ENCODE measurements at places on chromosomes 3 and 15.

DNA sequence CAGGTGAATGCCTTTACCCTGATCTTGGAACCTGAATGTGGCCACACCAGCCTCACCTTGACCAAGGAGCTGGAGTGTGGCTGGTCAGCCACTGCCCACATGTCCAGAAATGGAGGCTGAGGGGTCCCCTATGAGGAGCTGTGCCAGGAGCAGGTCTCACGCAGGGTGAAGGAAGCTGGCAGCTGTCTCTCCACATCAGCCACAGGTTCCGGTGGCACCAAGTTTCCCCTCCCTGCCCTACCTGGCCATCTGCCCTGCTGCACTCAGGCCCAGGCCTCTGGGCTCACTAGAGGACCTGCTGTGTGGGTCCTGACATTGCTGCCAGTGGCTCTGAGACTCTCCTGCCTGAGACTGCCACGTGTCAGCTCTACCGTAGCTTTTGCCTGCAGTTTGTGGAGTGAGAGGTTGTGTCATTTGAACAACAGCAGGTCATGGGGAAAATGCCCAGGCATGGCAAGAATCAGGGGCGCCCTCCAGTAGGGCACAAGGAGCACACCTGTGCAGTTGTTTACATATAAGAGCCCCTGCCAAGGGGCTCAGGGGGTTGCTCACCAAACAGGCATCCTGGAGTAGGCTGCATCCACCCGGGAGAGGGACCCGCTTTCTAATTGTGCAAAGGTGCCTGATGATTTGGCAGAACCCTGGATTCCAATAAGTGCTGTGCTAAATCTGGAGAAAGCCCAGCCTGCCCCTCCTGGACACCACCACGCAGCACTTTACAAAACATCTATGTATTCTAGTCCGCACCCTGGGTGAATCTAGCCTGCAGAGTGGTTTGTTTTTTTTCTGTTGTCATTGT, 258.5 kb upstream of the TLE3 start:
- DNase-seq, result no peak

- peak; percentile 39 for DNase-seq
Observed at GRCh38 chr3:30672959-30673358, 66.6 kb downstream of the TGFBR2 start.

DNA sequence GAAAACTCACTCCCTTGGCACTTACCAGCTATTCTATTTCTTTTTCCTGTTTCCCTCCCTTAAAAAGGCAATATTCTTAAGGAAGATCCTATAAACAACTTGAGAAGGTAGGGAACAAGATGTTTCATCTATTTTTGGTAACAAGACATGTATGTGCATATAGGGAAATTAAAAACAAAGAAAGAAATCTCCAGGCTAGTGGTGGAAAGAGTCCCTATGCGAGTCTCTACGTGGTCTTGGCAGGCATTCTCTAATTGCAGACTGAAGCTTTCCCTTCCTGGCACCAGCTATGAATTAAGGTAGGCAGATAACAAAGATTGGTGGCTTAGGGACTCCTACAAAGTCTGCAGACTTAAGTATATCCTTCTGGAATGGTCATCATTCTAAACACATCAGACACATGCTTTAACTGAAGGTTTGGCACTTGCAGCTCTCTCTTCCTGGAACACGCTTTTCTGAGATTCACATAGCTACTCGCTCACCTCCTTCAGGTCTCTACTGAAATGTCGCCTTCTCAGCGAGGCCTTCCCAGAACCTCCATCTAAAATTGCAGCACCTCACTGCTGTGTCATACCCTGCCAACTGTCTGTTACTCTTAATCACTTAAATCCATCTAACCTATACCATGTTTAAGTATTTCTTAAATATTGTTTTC, 336.0 kb downstream of the VGLL3 start:
- DNase-seq, result no peak

GRCh38 chr3:170773682-170774425, 96.1 kb downstream of the RPL22L1 start:
- DNase-seq, result no peak

- no peak for DNase-seq
Observed at GRCh38 chr3:144177649-144178048, 206.0 kb downstream of the DIPK2A start.

DNA sequence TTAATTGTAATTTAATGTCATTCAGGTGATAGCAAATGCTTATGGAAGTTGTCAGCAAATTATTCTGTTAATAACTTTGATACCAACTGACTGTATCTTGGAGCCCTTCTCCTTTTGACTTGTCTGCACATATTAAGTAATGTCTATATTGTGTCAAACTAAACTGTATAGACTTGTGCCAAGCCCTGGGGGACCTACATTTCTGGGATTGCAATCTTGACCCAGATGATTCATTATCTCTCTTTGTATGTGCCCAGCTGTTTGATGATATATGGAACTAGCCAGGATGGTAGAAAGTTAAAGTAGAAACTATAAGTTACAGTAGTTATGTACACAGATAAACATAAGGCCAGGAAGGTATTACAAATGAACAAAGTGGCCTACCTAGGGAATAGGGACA, 402.8 kb upstream of the RARB start:
- DNase-seq, result peak; percentile 34

DNA sequence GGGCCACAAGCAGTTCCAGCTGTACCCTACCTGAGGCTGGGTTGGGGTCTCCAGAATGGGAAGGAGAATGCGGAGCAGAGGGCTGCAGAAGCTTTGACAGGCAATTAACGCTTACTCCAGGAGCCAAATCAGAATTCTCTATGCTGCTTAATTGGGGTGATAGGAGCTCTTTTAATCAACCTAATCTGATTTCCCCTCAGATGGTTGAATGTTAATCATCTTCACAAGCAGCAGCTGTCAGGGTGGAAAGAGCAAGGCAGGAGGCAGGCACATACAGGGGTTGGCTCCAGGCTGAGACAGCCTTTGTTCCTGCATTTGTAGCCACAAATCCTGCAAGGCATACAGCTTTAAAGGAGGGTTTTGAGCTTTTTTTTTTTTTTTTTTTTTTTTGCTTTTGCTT, 2.6 kb downstream of the CILP start:
- no peak for DNase-seq

- DNase-seq, result no peak
Observed at GRCh38 chr3:16168211-16168610, 6.3 kb upstream of the GALNT15 start.

- DNase-seq, result no peak
Observed at GRCh38 chr3:175818811-175819464, 959.8 kb downstream of the NAALADL2 start.

DNA sequence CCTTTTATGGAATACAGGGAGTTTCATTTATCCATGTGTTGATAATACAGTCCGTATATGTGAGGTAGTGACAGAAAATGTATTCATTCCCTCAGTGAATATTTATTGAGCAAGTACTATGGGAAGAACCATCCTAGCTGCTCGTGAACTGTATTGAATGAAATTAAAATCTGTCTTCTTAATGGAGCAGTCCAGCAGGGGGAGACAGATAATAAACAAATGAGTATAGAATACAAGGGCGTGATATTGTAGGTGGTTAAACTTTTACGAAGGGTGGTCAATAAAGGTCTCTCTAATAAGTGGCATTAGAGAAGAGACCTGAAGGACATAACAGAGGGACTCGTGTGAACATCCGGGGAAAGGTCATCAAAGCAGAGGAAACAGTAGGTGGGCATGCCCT, 62.7 kb upstream of the OSTN start:
- peak; percentile 66 for DNase-seq

- peak; percentile 31 for DNase-seq
Observed at GRCh38 chr15:80234883-80235282, 17.1 kb downstream of the CTXND1 start.

DNA sequence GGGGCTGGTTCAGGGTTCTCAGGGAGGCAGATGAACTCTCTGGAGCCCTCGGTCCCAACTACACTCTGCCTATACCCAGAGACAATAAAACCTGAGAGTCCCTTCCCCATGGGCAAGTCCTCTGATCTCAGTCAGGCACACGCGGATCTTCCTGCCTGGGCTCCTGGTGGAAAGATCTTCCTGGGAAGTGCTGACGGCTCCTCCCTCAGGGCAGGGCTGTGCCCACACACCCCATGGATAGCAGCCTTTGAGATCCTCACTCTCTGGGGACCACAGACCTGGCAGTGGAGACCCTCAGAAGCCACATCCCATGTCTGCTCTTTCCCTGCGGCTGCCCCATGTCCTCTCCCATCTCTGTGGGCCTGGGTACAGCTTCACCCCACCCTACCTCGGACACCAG, 10.4 kb downstream of the SH2D7 start:
- no peak for DNase-seq

- DNase-seq, result no peak
Observed at GRCh38 chr3:89262309-89262929, 155.0 kb downstream of the EPHA3 start.

- DNase-seq, result no peak
Observed at GRCh38 chr3:196969134-196969659, 564 bp upstream of the PIGZ start.

- no peak for DNase-seq
Observed at GRCh38 chr3:173140986-173141385, at the start of gene SPATA16. SPATA16 (minus strand) TSS chr3:173141235; CDS start chr3:173117731, 23,504 bp downstream.

DNA sequence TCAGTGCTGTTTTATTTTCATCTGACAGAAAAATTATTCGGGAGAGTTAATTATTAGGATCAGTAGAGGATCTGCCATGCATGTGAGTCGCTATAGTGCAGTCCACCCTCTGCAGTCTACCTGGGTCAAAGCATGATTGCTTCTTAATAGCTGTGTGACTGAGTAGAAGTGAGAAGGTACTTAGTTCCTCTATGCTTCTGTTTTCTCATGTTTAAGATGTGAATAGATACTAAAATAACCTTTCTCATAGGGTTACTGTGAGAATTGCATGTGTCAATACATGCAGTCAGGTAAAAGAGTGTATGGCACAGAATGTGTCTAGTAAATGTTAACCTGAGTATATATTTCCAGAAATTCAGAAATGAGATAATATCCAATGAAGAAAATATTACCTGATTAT, 435.7 kb downstream of the NAALADL2 start:
- DNase-seq, result no peak

- DNase-seq, result no peak
Observed at GRCh38 chr3:159536876-159537275, 451.8 kb upstream of the IL12A start.

DNA sequence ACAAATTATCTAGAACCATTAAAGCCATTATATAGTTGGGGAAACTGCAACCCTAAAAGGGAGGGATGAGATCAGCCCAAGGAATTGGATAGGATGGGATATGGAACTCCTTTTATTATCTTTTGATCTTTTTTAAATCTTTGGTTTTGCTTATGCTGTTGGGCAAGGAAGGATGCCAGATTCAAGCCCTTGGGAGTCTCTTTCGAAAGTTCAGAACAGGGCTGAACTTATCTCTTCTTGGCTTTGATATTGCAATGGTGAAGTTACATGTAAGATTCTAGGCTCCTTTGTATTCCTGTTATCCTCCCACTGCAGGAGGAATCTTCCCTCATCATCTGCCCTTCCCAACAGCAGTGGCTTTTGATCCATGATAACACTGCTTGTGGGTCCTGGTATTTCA, 10.0 kb upstream of the SLC22A13 start:
- DNase-seq, result no peak

GRCh38 chr3:183937601-183938286, 53.1 kb upstream of the PARL start:
- DNase-seq, result no peak

GRCh38 chr3:126440709-126440995, 35.0 kb downstream of the ZXDC start:
- DNase-seq, result no peak

GRCh38 chr15:93073465-93073952, 15.5 kb downstream of the RGMA start:
- no peak for DNase-seq

DNA sequence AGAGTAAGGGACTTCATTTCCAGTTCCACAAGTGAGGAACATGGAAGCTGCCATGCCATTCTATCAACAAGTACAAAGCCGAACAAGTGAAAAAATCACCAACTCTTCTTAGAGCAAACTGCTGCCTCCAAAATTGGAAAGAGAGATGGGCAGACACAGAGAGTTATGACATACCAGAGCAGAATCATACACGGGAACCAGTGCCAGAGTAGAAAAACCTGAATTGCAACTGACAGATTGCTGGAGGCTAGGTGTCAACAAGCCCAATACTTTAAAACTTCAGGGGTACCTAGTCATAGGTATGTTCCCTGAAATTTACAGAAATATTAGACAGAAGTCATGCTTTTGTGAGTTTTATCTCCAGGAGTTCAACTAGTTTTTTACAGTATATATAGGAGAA, 62.0 kb downstream of the TTBK2 start:
- DNase-seq, result no peak

GRCh38 chr3:67875338-67875737, 220.9 kb upstream of the SUCLG2 start:
- DNase-seq, result no peak

DNA sequence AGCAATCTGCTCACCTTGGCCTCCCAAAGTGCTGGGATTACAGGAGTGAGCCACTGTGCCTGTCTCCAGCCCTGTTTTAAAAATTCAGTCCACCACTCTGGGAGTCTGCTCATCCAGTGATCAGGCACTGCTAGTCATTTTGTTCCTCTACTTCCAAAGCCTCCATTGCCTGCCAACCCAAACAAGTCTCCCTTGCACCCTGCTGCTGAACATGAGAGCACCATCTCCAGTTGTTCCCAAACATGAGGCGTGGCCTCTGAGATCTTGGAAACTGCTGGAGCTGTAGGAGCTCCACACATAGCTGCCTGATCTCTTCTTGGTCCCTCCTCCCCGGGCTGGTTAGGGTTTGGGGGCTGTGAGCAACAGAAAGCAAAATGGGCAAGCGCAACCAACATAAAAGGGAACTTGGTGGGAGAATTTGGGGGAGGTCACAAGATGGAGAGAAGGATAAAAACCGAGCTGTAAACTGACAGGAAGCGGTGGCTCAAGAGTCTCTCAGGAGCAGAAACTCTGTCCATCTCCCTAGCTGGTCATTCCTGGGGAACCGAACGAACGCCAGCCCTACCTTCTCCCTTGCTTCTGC, 49.6 kb upstream of the TLE3 start:
- DNase-seq, result peak; percentile 43

GRCh38 chr3:72382460-72382859, 465.8 kb downstream of the SHQ1 start:
- no peak for DNase-seq

DNA sequence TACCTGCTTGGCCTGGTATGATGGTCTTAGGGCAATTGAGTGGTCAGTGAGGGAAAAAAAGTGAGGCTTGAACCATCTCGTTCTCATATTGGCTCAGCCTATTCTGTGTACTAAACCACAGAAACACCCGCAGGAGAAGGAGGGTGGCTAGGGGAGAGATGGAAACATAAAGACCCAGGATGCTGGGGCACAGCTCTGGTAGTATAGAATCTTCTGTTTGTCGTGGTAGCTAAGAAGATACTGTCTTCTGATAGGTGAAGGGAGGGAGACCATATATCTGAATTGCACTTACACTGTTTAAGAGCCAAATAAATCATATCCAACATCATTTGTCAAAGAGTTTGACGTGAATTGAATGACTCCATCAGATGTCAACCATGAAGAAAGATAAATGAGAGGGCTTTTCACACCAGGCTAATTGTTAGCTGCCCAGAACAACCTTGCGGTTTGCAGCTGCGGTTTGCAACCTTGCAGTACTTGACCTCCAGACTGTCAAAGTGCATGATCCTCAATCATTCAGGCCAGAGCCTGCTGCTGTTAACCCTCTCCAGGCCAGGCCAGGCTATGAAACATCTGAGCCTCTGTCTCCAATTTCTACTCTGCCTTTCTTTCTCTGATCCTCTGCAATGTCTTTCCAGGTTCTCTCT, 40.9 kb upstream of the PIK3R4 start:
- DNase-seq, result no peak

- no peak for DNase-seq
Observed at GRCh38 chr15:53196788-53197187, 406.7 kb upstream of the ONECUT1 start.

All from choroid plexus epithelial cell (primary cell).